ENCODE measurements at places on chromosomes 12 and 14. TPM values are rescaled to one million over a fixed set of nuclear protein-coding genes. Genes with fewer than 3 reads are reported as not detected.

GRCh38 chr14:89254166-89254909, 162.7 kb downstream of the FOXN3 start:
- no peak for DNase-seq

DNA sequence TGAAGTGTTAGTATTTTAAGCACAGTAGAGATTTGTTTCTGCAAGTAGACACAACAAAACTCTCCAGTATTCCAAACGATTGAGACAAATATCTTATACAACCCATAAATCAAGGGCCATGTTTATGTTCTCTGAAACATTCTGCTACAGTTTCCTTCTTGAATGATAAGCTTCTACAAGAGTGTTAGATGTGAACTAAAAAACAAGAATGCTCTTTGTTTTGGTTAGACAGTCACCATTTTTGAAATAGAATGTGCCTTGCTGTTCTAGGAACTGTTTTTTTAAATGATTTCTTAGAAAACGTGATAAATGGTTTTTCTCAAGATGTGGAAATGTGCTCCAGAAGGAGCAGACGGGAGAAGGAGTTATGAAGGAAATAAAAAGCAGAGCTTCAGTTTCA, 1656.3 kb upstream of the FLRT2 start:
- no peak for DNase-seq

GRCh38 chr12:64747695-64748094, 11.5 kb downstream of the GNS start:
- DNase-seq, result no peak

DNA sequence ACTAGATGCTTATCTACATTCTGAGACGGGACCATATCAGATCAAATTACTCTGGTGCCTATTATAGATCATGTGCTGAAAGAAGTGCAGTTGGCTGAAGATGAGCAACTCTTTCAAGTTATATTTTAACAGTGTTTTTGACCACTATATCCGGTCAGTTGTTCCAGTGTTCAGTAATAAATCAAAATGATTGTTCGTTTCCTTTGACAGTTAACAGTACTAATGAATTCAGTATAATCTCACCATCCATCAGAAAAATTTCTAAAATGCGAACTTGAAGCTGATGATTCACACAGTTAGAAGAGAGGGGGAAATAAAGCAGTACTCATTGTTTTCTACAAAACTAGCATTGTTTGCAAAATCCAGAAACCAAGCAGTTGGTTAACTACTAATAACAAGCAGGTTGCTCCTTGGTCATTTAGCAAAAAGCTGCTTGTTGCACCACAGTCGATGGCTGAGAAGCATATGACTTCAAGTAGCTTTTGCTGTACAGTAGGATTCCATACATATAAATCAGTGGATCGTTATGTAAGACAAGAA, 2.3 kb downstream of the RPS6KA5 start:
- no peak for DNase-seq

GRCh38 chr12:85865890-85866289, 8.2 kb upstream of the NTS start:
- no peak for DNase-seq

- no peak for DNase-seq
These were observed 895.2 kb upstream of the USP15 start for GRCh38 chr12:61365001-61365400.

DNA sequence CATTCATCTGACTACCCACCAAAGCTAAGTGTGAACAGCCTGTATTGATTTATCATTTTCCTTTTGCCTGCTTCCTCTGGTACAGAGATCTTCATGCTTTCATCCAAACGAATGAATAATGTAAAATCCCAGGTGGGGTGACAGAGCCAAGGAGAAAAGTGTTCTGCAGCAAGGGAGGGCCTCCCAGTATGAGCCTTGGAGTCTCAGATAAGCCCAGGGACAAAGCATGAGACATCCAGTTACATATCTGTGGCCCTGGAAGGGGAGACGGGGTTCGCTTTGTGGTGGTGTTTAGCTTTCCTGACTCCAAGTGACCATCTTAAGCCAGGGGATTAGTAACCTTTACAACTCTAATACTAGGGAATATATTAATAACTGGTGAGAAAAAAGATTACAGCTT, 177.1 kb downstream of the ETV6 start:
- DNase-seq, result no peak

The PLEKHD1 gene
- total RNA-seq, result 1.2 TPM

The WNT5B gene
- 8.4 TPM for total RNA-seq

The PZP gene
- not detected for total RNA-seq

The SIX4 gene
- 0.60 TPM for total RNA-seq

The TMEM30B gene
- total RNA-seq, result 34.4 TPM

The APOF gene
- not detected for total RNA-seq

The CLEC1B gene
- total RNA-seq, result not detected

Data from suprapubic skin (tissue), 4 donors.